PC-3 (cell line): ENCODE measurements at places on chromosomes 1 and 21. TPM values are rescaled to one million over a fixed set of nuclear protein-coding genes. Genes with fewer than 3 reads are reported as not detected.

The POGZ gene
- total RNA-seq, result 30.5 and 77.9 TPM in 2 replicates

The PRKAA2 gene
- total RNA-seq, result 3.4 and 4.5 TPM in 2 replicates

The NECTIN4 gene
- total RNA-seq, result 6.8 and 7.0 TPM in 2 replicates

The PRR9 gene
- total RNA-seq, result not detected in 2 replicates

The KIAA1614 gene
- total RNA-seq, result not detected in 2 replicates

The INAVA gene
- total RNA-seq, result 102 and 128 TPM in 2 replicates

The KCNA10 gene
- not detected in 2 replicates for total RNA-seq

The CD84 gene
- not detected in 2 replicates for total RNA-seq

The PTAFR gene
- total RNA-seq, result 3.9 and 4.5 TPM in 2 replicates

The MTMR11 gene
- total RNA-seq, result 5.1 and 7.0 TPM in 2 replicates

The CGN gene
- 13.3 and 20.1 TPM in 2 replicates for total RNA-seq

The VTCN1 gene
- 0.12 TPM in 1 of 2 replicates, not detected in the other for total RNA-seq

The NHLH1 gene
- total RNA-seq, result not detected in 2 replicates

The CD247 gene
- 0.17 TPM in 1 of 2 replicates, not detected in the other for total RNA-seq

The KRTAP10-10 gene
- not detected in 2 replicates for total RNA-seq
